ENCODE measurements at places on chromosomes 4 and X.

- H3K36me3 ChIP-seq = no peaks in the 10 kb centered on the region
- H3K4me1 ChIP-seq = no peaks in the 10 kb centered on the region
- no peak for DNase-seq
- peaks cover 21% of the 10 kb centered on the region for H3K27me3 ChIP-seq
- H3K27ac ChIP-seq = no peak overlapping the region
Measured at GRCh38 chrX:71909956-71910355, 689 bp upstream of the NHSL2 start.

DNA sequence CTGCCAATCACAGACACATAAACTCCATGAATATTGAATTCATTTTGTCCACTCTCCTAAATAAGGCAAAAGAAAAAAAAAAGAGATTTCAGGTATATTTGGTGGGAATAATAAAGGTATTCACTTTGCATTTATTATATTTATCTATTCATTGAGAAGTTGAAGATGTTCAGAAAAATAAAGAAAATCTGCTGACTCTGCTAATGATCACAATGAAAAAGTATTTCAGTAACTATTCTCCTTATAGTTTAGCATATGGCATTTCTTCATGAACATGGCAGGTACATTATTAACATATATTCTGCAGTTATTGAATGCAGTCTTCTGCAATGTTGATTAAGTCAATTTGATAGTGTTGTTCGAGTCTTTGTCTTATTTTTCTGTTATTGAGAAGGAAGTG, 202.5 kb upstream of the ANKRD50 start:
- H3K27me3 ChIP-seq = no peaks in the 10 kb centered on the region
- H3K27ac ChIP-seq = no peak overlapping the region
- no peak for DNase-seq
- no peaks in the 10 kb centered on the region for H3K4me1 ChIP-seq
- no peak overlapping the region for H3K4me3 ChIP-seq
- no peaks in the 10 kb centered on the region for H3K36me3 ChIP-seq

- no peak overlapping the region for H3K4me3 ChIP-seq
- no peaks in the 10 kb centered on the region for H3K36me3 ChIP-seq
- no peak for DNase-seq
Measured at GRCh38 chrX:39931529-39932282, 166.1 kb downstream of the BCOR start.

GRCh38 chrX:18034945-18035344, 173.8 kb upstream of the RAI2 start:
- no peaks in the 10 kb centered on the region for H3K27me3 ChIP-seq
- H3K4me1 ChIP-seq = no peaks in the 10 kb centered on the region
- no peak for DNase-seq

- H3K27ac ChIP-seq = no peak overlapping the region
- H3K4me1 ChIP-seq = no peaks in the 10 kb centered on the region
- DNase-seq = peak; percentile 53
- H3K4me3 ChIP-seq = no peak overlapping the region
Measured at GRCh38 chr4:66574145-66574978, 904.1 kb upstream of the EPHA5 start.

DNA sequence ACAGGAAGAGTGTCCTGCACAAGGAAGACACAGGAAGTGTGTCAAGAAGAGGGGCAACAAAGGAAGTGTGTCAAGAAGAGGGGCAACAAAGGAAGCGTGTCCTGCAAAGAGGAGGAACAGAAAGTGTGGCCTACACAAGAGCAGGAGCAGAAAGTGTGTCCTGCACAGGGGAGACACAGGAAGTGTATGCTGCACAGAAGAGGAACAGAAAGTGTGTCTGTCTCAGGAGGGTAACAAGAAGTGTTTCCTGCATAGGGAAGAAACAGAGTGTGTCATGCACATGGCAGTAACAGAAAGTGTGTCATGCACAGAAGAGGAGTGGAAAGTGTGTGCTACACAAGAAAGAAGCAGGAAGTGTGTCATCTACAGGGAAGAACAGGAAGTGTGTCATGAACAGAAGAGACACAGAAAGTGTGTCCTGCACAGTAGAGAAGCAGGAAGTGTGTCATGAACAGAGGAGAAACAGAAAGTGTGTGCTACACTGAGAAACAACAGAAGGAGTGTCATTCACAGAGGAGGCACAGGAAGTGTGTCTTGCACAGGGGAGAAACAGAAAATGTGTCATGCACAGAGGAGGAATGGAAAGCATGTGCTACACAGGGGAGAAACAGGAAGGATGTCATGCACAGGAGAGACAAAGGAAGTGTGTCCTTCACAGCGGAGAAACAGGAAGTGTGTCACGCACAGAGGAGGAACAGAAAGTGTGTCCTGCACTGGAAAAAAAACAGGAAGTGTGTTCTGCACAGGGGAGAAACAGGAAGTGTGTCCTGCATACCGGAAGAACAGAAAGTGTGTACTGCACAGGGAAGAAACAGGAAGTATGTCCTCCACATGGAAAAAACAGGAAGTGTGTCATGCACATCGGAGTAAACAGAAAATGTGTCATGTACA, 526.4 kb upstream of the PRKX start:
- H3K4me3 ChIP-seq = no peak overlapping the region
- H3K27ac ChIP-seq = no peak overlapping the region
- H3K36me3 ChIP-seq = no peaks in the 10 kb centered on the region
- H3K4me1 ChIP-seq = no peaks in the 10 kb centered on the region
- H3K27me3 ChIP-seq = no peaks in the 10 kb centered on the region

Data from fibroblast of lung (primary cell).